ENCODE measurements at places on chromosomes 6 and 20.

GRCh38 chr6:89272596-89272995 is 42.5 kb downstream of the GABRR2 start:
- no peak for DNase-seq

DNA sequence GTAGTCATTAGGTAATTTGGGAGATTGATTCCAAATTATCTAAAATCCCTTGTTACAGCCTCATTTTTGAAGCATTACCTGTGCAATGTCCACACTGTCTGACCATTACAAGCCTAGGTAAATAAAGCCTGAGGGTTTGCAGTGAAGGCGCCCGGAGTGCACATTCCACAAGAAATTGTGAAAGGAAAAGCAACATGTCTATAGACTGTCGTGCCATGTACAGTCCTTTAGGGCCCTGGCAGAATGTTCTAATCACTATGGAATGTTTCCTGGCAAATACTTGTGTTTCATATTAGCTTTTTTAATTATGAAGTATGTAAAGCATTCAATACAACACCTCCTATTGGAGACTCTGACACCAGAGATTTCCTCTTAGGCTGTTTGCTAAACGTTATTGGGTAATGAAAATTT is 28.9 kb downstream of the PREP start:
- no peak for DNase-seq

GRCh38 chr6:15369838-15370237 is 124.0 kb downstream of the JARID2 start:
- DNase-seq, result no peak

DNA sequence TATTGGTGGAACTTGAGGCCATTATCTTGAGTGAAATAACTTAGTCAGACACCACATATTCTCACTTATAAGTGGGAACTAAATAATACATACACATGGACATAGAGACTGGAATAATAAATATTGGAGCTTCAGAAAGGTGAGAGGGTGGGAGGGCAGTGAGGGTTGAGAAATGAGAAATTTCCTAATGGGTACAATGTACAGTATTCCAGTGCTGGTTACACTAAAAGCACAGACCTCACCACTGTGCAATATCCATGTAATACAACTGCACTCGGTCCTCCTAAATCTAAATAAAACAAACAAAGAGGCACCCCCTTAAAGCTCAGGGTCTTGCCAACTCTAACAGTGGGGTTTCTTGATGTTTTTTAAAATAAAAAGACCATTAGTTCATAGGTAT is 53.2 kb downstream of the IGF2R start:
- no peak for DNase-seq

DNA sequence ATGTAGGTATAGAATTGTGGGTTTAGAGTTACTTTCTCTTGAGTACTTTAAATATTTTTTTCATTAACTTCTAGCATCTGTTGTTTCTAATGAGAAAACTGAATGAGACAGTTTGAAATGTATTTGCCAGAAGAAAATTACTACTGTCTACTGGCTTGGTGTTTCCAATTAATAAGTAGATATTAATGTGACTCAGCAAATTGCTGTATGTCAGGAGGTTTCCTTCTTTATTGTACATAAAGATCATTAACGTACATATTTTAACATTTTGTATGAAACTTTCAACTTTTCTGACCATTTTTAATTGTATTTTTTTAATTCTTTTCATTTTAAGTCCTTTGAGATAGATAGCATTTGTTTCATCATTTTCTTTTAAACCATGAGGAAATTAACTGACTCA is 135.1 kb upstream of the SLC22A23 start:
- DNase-seq, result no peak

DNA sequence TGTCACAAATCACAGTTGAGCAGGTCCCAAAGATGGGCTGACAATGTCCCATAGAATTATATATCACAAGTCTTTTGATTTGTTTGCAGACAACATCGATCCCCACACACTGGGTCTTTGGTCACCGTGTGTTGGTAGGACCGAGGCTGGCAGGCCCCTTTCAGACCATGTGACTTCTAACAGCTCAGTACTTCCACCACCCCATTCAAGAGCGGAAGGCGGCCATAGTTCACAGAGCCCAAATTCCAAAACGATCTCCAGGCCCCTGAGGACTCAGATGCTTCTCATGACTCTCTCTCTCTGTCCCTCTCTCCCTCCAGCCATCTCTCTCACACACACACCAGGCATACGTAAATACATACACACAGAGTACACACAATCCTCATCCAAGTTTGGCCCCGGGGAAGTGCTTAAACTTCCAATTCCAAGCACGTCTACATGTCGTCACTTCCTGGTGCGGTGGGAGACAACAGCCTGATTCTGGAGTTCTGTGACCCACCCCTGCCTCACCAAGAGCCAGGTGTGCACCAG is 155.9 kb upstream of the INSM1 start:
- DNase-seq, result no peak
